ENCODE measurements at places on chromosomes 12 and 14.

GRCh38 chr14:103854017-103854808 lies 6.8 kb upstream of the PPP1R13B start:
- DNase-seq = no peak

GRCh38 chr12:14892726-14893505 lies 7.3 kb upstream of the MGP start:
- no peak for DNase-seq

DNA sequence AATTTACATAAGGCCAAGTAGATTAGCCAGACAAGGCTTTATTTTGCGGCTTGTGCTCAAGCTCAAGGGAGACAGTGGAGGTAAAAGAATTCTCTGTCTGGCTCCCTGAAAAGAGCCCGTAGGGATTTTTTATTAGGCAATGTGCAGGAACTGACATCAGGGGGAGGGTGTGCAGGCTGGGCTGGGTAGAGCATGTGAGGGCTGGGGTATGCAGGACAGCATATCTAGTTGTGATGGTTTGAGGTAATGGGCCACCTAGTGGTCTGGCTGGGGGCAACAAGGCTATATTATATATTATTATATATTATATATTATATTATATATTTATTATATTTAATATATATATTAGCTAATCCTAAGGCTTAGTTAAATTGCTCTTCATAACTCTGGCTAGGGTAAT lies 102.1 kb downstream of the TMEM117 start:
- no peak for DNase-seq

- no peak for DNase-seq
These were observed 125.4 kb upstream of the PLEKHA5 start for GRCh38 chr12:19003987-19004619.

GRCh38 chr12:82650627-82651337 lies 35.9 kb upstream of the TMTC2 start:
- no peak for DNase-seq

DNA sequence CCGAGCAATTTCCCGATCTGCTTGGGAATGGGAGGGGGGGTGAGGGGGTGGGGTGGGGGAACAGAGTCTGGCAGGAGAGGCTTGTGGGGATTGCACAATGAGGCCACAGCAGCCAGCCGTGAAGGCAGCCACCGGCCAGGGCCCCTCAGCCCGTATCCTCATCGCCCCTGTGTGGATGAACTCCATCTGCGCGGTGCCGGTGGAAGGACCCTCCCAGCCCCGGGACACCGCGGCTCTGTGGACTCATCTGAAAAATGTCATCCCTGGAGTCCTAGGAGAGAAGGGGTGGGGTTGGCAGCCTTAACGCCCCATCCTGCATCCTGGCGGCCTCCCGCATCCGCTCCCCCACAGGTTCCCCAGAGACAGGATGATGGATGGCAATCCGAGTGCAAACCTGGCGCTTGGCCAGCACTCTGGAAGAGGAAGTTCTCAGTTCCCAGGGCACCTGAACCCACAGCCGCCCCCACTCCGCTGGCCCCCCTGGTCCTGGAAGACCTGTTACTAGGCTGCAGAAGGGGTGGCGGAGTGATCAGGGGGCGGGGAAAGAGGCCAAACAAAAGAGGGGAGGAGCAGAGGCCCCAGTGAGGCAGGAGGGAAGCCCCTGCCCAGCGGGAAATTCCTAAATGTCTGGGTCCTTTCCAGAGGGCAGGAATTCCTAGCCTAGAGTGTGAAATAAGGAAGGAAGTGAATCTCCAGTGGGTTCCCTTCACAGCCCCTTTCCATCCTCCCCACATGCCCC lies 1.2 kb upstream of the TNFAIP2 start:
- DNase-seq = no peak

GRCh38 chr12:106018286-106018685 lies 120.5 kb downstream of the NUAK1 start:
- DNase-seq = no peak

DNA sequence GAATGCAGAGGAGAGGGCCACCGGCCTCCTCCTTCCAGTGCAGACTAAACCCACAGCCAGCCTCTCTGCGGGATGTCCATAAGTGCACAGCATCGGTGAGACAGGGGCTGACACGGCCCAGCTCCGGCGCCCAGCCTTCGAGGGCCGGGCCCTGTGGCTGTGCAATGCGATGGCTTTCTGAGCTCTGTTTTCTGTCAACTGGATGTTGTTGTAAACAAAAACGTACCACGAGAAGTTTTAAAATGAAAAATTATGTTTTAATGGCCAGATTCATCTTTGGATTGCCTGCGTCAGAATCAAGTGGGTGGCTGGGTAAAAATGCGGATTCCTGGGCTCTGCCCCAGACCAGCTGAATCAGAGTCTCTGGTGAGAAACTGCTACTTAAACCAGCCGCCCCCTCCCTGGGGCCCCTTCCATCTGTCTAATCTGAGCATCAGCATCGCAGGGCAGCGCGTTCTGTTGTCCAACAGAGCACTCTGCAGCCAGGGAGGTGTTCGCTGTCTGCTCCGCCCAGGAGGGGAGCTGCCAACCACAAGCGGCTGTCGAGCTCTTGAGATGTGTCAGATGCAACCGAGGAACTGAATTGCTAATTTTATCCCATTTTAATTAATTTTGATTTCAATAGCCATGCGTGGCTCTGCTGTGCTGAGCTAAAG lies 133.4 kb downstream of the RFLNA start:
- no peak for DNase-seq
